CD4-positive, alpha-beta memory T cell (primary cell): ENCODE measurements at places on chromosomes 3 and 15. TPM values are rescaled to one million over a fixed set of nuclear protein-coding genes. Genes with fewer than 3 reads are reported as not detected.

DNA sequence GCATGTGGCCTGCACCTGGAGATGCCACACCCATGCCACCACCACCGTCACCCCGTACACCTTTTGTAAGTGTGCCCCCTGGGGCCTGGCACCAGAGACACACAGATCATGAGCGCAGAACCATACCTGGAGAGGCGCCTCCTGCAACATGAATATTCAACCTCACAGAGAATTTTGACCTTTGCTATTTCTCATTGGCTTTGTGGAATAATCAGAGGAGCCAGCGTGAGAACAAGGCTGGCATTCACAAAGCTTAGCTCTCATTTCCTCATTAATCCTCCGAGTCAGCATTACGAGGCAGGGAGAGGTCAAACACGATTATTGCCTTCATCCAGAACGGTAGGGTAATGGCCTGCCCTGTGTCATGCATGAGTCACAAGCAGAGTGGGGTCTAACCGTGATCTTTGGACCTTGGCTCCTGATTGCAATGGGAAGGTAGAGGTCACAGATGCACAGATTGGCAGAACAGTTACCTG is 73.0 kb upstream of the POMGNT2 start:
- no peaks in the 10 kb centered on the region for H3K36me3 ChIP-seq
- H3K4me1 ChIP-seq, result peaks cover 46% of the 10 kb centered on the region
- H3K4me3 ChIP-seq, result no peak overlapping the region
- DNase-seq, result no peak

Gene FANCI
- 10.9 TPM for total RNA-seq

- no peaks in the 10 kb centered on the region for H3K36me3 ChIP-seq
- peaks cover 21% of the 10 kb centered on the region for H3K4me1 ChIP-seq
- H3K27ac ChIP-seq, result no peak overlapping the region
These were observed 951 bp downstream of the POMGNT2 start for GRCh38 chr3:43104660-43105595.

GRCh38 chr15:49810720-49811119 is 189.9 kb downstream of the DTWD1 start:
- H3K36me3 ChIP-seq, result no peaks in the 10 kb centered on the region
- no peaks in the 10 kb centered on the region for H3K4me1 ChIP-seq
- no peak overlapping the region for H3K27ac ChIP-seq
- no peaks in the 10 kb centered on the region for H3K27me3 ChIP-seq

Gene DAZL
- not detected for total RNA-seq

Gene KCNAB1
- total RNA-seq, result not detected

Gene HTR3E
- not detected for total RNA-seq

Gene TRIM59
- 28.3 TPM for total RNA-seq

DNA sequence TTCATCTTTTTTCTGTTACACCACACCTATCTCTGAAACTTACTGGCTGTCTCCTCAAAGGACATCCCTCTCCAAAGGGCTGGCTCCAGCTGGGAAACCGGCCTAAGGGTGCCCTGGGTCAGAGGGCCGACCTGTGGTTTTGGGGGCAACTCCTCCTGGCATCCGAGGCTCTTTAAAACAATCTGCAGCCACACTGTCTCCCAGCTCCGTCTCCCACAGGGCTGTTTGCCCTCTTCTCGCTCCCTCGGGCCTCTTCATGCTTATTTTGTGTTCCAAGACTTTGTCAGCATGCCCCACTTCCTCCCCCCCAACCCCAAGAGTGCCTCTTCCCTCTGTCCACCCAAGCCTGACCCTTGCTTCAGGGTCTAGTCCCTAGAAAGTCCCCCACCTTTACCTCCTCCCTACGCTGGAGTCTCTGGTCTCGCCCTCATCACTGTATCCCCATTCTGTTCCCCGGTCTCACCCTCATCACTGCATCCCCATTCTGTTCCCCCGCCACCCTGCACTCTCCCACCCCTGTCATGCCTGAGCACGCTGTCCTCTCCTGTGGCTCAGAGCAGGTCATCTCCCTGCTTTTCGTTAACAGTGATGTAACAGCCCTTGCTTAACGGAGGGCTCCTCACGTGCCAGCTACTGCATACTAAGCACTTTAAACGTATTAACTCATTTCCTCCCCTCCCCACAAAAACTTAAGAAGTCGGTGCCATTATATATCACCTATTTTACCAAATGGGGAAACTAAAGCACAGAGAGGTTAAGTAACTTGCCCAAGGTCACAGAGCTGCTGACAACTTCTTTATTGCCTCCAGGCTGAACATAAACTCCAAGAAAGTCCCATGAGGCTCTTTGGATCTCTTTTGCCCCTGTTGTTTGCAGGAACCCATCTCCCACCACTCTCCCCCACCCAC is 1.1 kb upstream of the CSK start:
- no peaks in the 10 kb centered on the region for H3K27me3 ChIP-seq
- no peaks in the 10 kb centered on the region for H3K36me3 ChIP-seq
- DNase-seq, result peak; percentile 84
- peaks cover 82% of the 10 kb centered on the region for H3K4me1 ChIP-seq
- peak overlapping the region; percentile 81 for H3K27ac ChIP-seq

- H3K4me1 ChIP-seq, result no peaks in the 10 kb centered on the region
- no peaks in the 10 kb centered on the region for H3K36me3 ChIP-seq
- H3K27ac ChIP-seq, result no peak overlapping the region
- no peak for DNase-seq
- no peak overlapping the region for H3K4me3 ChIP-seq
- no peaks in the 10 kb centered on the region for H3K27me3 ChIP-seq
These were observed 18.8 kb downstream of the THAP10 start for GRCh38 chr15:70873232-70874054.

DNA sequence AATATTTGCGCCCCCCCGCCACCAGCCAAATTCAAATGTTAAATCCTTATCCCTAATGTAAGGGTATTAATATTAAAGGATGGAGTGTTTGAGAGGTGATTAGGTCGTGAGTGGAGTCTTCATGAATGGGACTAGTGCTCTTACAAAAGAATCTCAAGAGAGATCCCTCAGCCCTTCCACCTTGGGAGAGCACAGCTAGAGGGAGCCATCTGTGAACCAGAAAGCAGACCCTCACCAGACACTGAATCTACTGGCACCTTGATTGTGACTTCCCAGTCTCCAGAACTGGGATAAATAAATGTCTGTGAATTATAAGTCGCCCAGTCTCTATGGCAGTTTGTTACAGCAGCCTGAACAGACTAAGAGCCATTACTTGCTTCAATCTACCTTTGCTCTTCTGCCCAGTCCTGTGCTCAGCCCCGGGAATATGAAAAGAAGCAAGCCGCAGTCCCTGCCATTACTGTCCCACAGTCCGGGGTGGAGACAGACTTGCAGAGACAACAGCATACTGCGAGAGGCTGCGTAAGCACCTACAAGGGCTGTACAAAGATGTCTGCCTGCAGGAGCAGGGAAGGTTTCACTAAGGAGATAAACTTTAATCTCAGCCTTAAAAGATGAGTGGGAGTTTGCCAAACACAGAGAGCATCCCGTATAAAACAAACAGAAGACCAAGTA is 110.7 kb upstream of the TMCO5A start:
- H3K4me3 ChIP-seq, result no peak overlapping the region
- no peaks in the 10 kb centered on the region for H3K4me1 ChIP-seq
- no peak for DNase-seq
- H3K27me3 ChIP-seq, result no peaks in the 10 kb centered on the region

GRCh38 chr3:50604110-50604621 is 7.4 kb downstream of the CISH start:
- H3K36me3 ChIP-seq, result peaks cover 47% of the 10 kb centered on the region
- H3K27ac ChIP-seq, result peak overlapping the region; percentile 81
- H3K4me3 ChIP-seq, result no peak overlapping the region
- no peak for DNase-seq

DNA sequence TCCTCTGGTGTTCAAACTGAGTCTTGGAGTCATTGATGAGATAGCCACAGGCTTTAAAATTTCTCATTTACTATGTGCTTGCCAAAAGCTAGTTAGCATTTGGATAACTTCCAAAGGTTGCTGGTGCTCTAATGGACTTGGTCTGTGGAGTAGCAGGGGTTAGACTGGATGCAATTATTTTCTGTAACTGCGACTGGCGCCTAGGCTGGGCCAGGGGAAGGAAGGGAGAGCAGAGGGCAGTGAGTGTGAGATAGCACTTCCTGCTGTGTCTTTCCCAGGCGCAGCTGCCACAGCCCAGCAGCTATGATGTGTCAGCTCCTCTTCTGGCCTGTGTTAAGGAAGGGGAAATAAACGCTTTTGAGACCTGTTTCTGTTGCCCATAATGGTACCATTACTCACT is 98.6 kb downstream of the MYRIP start:
- no peak overlapping the region for H3K4me3 ChIP-seq
- no peak for DNase-seq
- no peaks in the 10 kb centered on the region for H3K4me1 ChIP-seq
- H3K36me3 ChIP-seq, result no peaks in the 10 kb centered on the region
- H3K27ac ChIP-seq, result no peak overlapping the region
- no peaks in the 10 kb centered on the region for H3K27me3 ChIP-seq
